ENCODE measurements at places on chromosomes 3 and 15. TPM values are rescaled to one million over a fixed set of nuclear protein-coding genes. Genes with fewer than 3 reads are reported as not detected.

DNA sequence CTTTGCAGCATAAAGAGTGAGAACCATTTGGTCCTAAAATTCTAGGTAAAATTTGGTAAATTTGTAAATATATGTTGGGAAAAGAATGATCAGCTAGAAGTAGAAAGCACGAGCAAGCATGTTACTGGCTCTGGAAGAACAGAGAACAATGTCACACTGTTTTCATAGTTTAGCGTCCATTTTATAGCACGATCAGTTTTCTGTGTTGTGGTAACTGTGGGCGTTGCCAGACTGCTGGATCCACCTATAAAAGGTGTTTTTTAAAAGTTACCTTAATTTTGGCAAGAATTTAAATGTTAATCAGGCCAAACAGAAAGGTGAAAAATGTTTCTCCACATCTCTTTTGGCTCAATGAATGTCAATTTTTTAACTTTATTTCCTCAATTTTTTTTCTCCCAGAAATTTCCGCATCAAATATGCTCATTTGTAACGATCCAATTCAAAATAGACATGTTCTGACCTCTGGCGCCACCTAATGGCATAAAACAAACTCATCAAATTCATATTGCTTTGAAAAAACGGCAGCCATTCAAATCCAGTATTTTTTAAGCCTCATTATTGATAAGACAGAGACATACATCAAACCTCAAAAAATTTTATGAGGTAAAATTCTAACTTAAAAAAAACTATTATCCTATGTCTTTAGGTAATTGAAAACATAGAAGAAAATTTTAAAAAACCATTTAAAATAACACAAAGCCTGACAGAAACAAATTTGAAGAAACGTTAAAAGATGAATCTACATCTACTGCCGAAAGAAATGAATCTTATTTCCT, 5.5 kb upstream of the GP5 start:
- no peak overlapping the region for H3K27ac ChIP-seq
- peak; percentile 67 for DNase-seq
- peaks cover 4% of the 10 kb centered on the region for H3K36me3 ChIP-seq
- H3K27me3 ChIP-seq: no peaks in the 10 kb centered on the region
- no peak overlapping the region for H3K4me3 ChIP-seq
- no peaks in the 10 kb centered on the region for H3K4me1 ChIP-seq

- DNase-seq: no peak
- H3K27me3 ChIP-seq: no peaks in the 10 kb centered on the region
- no peaks in the 10 kb centered on the region for H3K36me3 ChIP-seq
- no peak overlapping the region for H3K4me3 ChIP-seq
- no peak overlapping the region for H3K27ac ChIP-seq
Measured at GRCh38 chr3:36956155-36956554, 11.3 kb upstream of the TRANK1 start.

GRCh38 chr3:8103954-8104353, 397.7 kb upstream of the LMCD1 start:
- DNase-seq: no peak
- H3K27ac ChIP-seq: no peak overlapping the region
- H3K4me1 ChIP-seq: no peaks in the 10 kb centered on the region
- no peaks in the 10 kb centered on the region for H3K36me3 ChIP-seq

DNA sequence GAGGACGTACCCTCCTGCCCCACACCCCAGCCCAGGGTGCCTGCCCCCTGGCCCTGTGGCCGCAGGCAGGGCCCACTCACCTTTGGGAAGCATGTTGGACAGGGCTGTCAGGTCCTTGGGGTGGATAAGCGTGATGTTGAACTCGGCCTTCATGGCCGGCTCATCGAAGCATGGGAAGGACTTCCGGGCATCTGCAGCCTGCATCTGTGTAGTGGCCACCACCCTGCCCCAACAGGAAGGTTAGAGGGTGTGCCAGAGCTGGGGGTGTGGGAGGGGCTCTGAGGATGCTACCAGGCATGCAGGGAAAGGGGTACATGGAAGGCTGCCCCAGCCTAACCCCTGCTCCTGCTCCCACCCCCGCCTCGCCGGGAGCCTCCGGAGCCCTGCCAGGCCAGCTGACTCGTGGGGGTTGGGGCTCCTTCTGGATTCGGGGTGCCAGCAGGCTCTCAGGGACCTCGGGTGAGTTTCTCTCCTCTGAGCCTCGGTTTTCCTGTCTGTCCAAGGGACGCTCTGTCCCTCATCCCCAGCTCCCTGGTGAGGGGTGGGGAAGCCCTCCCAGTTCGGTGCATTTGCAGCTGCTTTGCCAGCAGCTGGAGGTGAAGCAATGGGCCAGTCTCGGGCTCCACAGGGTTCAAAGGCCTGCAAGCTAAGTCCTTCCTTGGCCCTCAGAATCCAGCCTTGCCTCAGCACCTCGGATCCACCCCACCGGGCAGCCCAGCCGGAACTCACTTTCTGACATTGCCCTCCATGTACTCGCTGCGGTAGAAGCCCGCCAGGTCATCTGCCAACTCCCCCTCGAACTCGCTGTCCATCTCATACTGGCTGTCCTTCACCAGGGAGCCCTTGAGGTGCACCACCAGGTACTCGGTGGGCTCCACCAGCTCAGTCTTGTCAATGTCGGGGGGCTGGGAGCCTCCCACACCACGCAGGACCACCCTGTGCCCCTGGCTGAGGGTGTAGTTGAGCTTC, 9.1 kb downstream of the ANPEP start:
- H3K4me1 ChIP-seq: peaks cover 3% of the 10 kb centered on the region
- no peak for DNase-seq
- peaks cover 50% of the 10 kb centered on the region for H3K36me3 ChIP-seq
- no peaks in the 10 kb centered on the region for H3K27me3 ChIP-seq
- H3K4me3 ChIP-seq: no peak overlapping the region

DNA sequence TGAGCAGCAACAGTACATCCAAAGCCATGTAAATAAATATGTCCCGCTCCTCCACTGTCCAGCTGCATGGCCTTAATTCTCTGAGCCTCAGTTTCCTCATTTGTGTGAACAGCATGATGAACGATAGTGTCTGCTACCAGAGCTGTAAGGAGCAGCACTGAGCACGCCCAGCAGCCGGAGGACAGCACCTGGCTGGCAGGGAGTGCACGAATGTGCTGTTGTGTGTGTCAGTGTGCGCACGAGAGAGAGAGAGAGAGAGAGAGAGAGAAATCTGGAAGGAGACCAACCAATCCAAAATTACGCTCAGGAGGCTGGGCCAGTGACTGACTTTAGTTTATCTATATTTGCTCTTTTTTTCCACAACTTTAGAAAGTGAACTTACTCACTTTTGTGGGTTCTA, 26.6 kb upstream of the PLXNA1 start:
- DNase-seq: no peak
- H3K4me3 ChIP-seq: no peak overlapping the region
- H3K36me3 ChIP-seq: no peaks in the 10 kb centered on the region
- H3K27me3 ChIP-seq: no peaks in the 10 kb centered on the region
- no peak overlapping the region for H3K27ac ChIP-seq

- H3K4me1 ChIP-seq: no peaks in the 10 kb centered on the region
- no peak overlapping the region for H3K27ac ChIP-seq
- peak; percentile 76 for DNase-seq
- H3K36me3 ChIP-seq: no peaks in the 10 kb centered on the region
Measured at GRCh38 chr3:183317886-183318865, 65.1 kb downstream of the B3GNT5 start.

DNA sequence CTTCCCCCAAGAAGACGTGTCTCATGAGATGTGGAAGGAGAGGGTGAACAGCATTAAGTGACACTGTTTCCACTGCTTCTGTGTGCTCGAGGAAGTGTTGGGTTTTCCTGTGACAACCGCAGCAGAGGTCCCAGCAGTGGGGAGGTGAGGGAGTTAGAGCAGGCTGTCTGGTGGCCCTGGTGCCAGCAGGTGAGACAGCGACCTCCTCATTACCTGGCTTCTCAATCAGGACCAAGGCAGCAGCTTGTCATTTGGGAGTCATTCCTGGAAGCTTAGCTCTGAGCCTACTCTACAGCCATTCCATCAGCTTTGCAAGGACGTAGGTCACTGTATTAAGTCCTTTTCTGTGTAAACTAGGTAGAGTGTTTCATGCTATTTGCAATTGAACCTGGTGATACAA, 63.3 kb upstream of the RGMA start:
- no peaks in the 10 kb centered on the region for H3K27me3 ChIP-seq
- H3K27ac ChIP-seq: no peak overlapping the region
- DNase-seq: no peak
- H3K4me1 ChIP-seq: no peaks in the 10 kb centered on the region
- H3K36me3 ChIP-seq: no peaks in the 10 kb centered on the region

The COPS2 gene
- total RNA-seq: 92.2 TPM

The ZNF774 gene
- total RNA-seq: 1.3 TPM

The DCLK3 gene
- total RNA-seq: under 0.01 TPM

Data from fibroblast of lung (primary cell).